Retinal pigment epithelial cell (primary cell): ENCODE measurements at places on chromosomes 1 and 21.

DNA sequence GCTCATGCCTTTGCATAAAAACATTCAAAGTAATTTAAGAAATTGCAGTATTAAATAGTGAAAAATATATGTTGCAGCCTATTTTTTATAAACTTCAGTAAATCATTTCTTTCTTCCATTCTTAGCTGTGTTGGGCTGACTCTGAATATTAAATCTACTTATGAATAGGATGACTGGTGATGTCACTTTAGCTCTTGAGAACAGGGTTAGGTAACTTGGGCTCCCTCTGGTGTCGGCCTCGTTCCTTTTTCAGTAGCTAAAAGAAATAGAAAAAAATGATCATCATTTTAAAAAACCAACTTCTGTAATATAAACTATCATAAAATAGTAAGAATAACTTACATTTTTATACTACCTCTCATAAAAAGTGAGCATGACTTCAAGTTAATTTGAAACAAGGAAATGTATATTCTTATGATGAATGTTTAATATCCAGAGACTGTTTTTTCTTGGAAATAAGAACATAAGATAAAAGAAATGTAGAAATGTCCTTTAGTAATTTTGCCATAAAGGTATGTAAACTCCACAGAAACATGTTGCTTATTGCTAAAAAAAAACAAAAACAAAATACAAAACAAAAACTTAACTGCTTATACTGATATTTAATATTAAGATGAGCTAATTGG lies 26.8 kb upstream of the NCAM2 start:
- peak; percentile 56 for DNase-seq

DNA sequence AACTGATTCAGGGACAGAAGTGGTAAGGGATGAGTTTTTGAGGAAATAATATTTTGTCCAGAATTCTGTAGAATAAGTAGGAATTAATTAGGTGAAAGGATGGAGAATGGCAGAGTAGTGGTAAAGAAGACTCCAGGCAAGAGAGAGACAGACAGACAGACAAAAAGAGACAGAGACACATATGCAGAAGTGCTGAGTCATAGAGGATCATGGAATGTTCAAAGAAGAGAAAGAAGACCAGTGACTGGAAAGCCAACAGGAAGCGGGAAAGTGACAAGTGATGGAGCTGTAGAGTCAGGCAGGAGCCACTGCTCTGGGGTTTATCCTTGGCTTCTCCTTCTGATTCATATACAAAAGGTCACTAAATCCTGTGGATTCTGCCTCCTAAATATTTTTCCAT lies 85.9 kb downstream of the UROD start:
- DNase-seq, result no peak

DNA sequence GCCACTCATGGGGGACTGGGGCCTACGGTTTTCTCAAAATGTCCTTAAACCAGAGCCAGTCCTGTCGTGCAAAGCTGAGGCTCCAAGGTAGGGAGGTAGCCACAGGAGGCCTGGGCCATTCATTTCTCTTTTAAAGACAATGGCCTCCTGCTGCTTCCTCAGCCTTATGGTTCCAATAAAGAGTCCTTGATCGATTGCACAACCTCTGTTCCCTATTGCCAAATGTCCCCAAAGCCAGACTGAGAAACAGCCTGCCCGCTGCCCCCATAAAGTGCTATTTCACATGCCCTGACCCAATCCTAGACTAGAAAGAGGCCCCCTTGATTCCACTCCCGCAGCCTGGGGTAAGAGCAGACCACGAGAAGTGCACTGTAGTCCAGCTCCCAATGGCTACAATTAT lies 166.7 kb downstream of the CLIC6 start:
- DNase-seq, result no peak

- no peak for DNase-seq
Measured at GRCh38 chr1:26666855-26667254, 29.0 kb upstream of the ARID1A start.

GRCh38 chr1:53944469-53945182 lies 873 bp downstream of the IFT25 start:
- no peak for DNase-seq

GRCh38 chr1:201250326-201251011 lies 32.8 kb upstream of the PKP1 start:
- DNase-seq, result no peak

DNA sequence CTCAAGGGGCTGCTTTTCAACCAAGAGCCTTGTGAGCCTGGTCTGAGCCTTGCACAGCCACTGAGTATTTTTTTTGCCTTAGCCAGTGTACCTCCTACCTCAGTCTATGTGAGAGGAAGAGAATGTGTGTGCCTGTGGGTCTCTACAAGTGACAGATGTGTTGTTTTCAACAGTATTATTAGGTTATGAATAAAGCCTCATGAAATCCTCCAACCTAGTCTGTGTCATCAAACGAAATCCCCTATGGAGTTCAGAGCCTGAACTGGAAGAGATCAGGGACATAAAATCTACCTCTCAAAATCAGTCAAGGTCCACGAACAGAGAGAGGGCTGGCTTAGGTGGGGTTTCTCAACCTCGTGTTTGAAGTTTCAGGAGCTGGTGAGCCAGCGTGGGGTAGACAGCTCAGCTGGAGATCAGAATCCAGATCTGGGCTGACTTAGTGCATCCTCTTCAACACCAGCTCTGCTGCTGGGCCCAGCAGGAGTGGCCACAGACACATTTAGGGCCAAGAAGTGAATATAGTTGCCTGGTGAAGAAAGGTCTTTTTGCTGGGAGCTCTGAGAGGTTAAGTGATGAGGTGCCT lies 8.2 kb downstream of the XKR8 start:
- DNase-seq, result no peak

GRCh38 chr1:17097787-17098186 lies 21.5 kb downstream of the PADI2 start:
- no peak for DNase-seq

- no peak for DNase-seq
Measured at GRCh38 chr1:180851995-180852887, 60.5 kb upstream of the KIAA1614 start.

DNA sequence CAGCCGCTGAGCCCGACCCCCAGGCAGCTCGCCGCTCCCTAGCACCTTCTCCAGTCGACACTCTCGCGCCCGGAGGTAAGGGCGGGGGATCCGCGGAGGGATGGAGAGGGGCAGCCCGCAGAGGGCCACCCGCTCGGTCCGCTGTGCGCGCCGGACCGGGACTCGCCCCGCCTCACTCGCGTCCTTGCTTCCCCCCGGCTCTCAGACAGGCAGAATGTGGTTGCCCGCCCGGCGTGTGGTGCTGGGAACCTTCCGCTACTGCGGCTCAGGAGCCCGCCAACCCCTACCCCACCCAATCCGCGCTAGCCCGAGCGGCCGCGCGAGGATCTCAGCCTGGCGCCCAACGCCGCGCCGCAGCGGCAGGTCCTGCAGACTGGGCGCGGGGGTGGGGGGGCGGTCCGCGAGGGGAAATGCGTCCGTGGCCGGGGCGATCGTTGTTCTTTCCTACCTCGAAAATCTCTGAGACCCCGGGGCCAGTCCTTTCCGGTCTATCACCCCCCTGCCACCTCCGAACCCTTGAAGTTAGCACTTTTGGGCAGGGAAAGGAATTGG lies 404 bp downstream of the LRRC8C start:
- DNase-seq, result no peak

- no peak for DNase-seq
Measured at GRCh38 chr1:66764994-66765578, 12.8 kb downstream of the DYNLT5 start.

- no peak for DNase-seq
Measured at GRCh38 chr21:38712071-38712470, 93.7 kb upstream of the ETS2 start.
